ENCODE measurements at places on chromosomes 7 and 10.

DNA sequence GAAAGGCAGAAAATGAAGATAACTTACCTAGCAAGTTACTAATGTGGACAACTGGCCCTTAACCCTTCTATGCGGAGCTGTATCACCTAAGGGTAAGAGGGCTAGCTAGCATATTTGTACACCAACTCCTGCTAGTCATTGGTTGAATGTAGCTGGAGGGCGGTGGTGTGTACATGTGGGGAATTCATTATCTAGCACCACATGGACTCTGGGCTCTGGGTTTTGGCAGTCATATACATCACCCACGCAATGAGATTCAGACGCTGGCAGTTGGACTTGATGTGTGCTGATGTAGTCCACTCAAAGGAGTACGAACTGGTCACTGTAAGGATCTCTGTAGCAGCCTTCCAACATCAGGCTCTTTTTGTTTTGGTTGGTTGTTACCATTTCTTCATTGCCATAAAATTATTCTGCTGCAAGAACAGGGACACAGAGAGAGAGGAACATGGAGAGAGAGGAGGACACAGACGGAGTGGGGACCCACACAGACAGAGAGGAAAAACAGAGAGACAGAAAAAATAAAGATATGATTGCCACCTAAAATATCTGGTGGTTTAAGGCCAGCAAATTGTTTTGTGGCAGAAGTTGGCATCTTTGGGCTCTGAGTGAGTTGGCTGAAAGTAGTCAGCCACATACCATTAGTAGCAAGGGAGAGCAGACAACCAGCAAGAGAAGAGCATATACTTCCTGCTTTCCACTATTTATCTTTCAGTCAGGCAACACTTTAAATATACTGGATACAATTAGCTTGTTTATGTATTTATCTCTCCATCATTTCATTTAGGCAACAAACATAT lies 76.7 kb upstream of the MTPN start:
- DNase-seq = no peak

GRCh38 chr7:87148332-87148955 lies 3.8 kb upstream of the DMTF1 start:
- peak; percentile 52 for DNase-seq

DNA sequence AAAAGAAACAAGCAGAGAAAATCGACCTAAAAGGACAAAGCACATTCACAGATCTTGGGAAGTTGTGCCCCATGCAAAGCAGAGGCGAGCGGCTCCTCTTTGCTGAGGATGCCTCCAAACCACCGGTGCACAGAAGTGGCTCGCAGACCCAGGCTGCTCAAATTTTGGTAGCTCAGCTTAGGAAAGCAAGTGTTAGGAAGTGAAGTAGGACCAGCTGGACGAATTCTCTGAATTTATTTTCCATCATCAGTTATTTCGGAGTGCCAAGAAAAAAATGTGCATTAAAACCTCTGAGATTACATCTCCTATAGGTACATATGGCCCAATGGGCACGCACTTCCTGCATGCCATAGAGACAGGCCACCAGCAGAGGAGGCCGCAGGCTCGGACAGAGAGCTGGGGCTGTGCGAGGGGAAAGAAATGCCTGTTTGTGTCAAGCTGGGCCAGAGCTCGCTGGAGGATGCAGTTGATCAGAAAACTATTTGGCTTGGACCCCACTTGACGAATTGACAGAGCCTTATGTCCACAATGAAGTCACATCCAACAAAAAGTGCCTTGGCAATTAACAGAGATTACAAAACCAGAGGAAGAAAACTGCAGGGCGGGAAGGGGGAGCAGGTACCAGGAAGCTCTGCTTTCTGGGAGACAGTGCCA lies 122.3 kb upstream of the LYZL2 start:
- DNase-seq = peak; percentile 90

DNA sequence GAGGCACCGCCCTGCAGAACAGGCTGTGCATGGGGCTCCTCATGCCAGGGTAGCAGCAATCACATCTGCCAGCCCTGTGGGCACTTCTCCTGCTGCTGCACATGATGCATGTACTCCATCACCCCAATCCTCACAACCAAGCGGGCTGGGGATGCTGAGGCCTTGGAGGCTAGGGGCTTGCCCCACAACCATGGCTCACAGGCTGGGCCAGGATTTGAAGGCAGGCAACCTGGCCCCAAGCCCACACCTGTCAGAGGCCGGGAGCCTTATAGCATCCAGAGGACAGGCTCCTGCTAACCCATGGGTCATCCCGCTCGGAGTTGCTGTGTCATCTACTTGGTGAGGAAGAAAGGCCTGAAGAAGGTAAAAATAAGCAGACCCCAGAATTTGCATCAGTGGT lies 2.2 kb downstream of the POLM start:
- no peak for DNase-seq

DNA sequence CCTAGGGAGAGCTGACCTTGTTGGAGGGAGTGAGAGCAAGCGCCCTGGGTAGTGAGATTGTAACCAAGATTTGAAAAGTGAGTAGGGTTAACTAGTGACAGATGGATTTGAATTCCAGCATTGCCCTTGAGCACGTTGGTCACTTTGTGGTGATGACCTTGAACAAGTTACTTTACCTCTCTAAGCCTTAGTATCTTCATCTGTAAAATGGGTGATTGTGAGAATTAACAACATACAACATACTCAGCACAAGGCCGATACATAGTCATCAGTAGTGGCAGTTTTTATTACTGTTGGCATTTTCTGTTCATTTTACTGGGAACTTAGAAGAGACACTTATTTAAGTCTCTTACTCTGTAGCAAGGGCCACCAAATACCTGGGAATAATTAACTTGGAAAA lies 25.5 kb downstream of the SNX10 start:
- no peak for DNase-seq

DNA sequence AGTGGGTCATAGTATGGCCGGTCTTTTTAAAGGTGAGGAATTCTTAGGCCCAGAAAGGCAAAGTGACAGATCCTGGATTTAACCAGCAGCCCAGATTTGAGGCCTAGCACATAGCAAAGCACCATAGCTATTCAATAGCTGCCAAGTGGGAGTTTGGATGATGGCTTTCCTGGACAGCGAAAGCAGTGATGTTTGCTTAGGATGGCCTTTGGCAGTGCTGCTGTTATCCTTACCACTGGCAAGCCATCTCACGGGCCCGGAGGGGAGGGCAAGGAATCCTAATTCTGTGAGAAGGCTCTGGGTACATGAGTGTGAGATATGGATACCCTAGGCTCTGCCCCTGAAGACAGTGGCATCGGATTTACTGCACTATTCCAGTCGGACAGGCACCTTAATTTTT lies 50.4 kb downstream of the TCF7L2 start:
- no peak for DNase-seq

GRCh38 chr7:46848944-46849343 lies 733.0 kb downstream of the TNS3 start:
- no peak for DNase-seq
